Myometrial cell (primary cell): ENCODE measurements at places on chromosomes 3 and 15. TPM values are rescaled to one million over a fixed set of nuclear protein-coding genes. Genes with fewer than 3 reads are reported as not detected.

Gene ARPC4
- 287 and 324 TPM in 2 replicates for total RNA-seq

Gene CORO2B
- total RNA-seq: 28.3 and 32.6 TPM in 2 replicates

Gene WDR6
- total RNA-seq: 65.4 and 78.0 TPM in 2 replicates

Gene GABRG3
- not detected in 2 replicates for total RNA-seq

Gene LYSMD4
- 7.2 and 8.2 TPM in 2 replicates for total RNA-seq

Gene TMF1
- total RNA-seq: 20.8 and 23.6 TPM in 2 replicates

Gene FSTL1
- total RNA-seq: 500 and 637 TPM in 2 replicates

Gene STAB1
- 0.86 and 1.9 TPM in 2 replicates for total RNA-seq

Gene GPR62
- total RNA-seq: not detected in 2 replicates

Gene FBXO40
- not detected in 2 replicates for total RNA-seq

Gene RPL15
- total RNA-seq: 3,391 and 3,570 TPM in 2 replicates

Gene GOLGA6D
- not detected in 2 replicates for total RNA-seq

Gene CIB1
- total RNA-seq: 47.1 and 57.7 TPM in 2 replicates

Gene SLC12A1
- total RNA-seq: not detected in 2 replicates

Gene ARPP21
- not detected in 2 replicates for total RNA-seq

Gene ALDH1L1
- 2.7 and 2.9 TPM in 2 replicates for total RNA-seq

Gene ASB14
- not detected in 2 replicates for total RNA-seq

Gene VGLL3
- total RNA-seq: 43.0 and 53.7 TPM in 2 replicates

Gene ISL2
- under 0.01 and 1.7 TPM in 2 replicates for total RNA-seq

Gene DNAH1
- total RNA-seq: 0.71 and 1.7 TPM in 2 replicates

Gene TBC1D5
- total RNA-seq: 27.7 and 52.5 TPM in 2 replicates

Gene ROBO2
- total RNA-seq: not detected in 2 replicates

Gene ADAMTS9
- 0.58 and 0.71 TPM in 2 replicates for total RNA-seq

Gene MESP2
- total RNA-seq: under 0.01 and 2.8 TPM in 2 replicates

Gene CP
- total RNA-seq: under 0.01 TPM in 1 of 2 replicates, not detected in the other

Gene PEX5L
- under 0.01 TPM in 1 of 2 replicates, not detected in the other for total RNA-seq

Gene CELF6
- total RNA-seq: not detected in 2 replicates

Gene TBC1D2B
- 20.6 and 21.6 TPM in 2 replicates for total RNA-seq

Gene ZNF80
- not detected in 2 replicates for total RNA-seq

Gene TFG
- total RNA-seq: 130 and 151 TPM in 2 replicates
